CD4-positive, alpha-beta T cell treated with Interferon alpha-2 for 1 hour (primary cell): ENCODE measurements at places on chromosomes 7 and 10.

DNA sequence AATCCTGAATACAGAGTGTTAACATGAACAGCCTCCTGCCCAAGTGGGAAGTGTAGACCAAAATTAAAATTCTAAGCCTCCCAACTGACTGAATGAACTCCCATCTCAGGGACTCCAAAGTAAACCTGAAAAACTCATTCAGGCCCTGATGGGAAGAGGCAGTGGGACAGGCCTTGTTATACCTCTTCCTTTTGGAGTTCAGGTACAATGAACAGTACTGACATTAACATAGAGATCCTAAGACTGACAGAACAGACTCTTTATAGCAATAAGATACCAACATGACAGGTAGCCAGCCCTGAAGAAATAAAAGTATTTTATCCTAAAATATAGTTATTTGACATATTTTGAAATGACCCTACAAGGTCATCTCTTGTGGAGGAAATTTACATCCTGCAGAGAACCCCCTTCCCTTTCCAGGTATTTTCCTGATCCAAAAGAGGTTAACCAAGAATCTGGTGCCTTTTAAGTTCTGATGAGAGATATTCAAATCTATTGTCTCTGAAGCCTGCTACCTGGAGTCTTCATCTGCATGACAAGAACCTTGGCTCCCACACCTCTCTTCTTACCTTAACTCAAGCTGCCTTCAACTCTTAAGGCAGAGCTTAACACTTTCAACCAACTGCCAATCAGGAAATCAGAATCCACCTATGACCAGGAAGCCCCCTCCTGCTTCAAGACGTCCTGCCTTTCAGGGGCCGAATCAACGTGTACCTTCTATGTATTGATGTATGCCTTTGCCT lies 103.3 kb upstream of the PFKP start:
- no peak for DNase-seq

DNA sequence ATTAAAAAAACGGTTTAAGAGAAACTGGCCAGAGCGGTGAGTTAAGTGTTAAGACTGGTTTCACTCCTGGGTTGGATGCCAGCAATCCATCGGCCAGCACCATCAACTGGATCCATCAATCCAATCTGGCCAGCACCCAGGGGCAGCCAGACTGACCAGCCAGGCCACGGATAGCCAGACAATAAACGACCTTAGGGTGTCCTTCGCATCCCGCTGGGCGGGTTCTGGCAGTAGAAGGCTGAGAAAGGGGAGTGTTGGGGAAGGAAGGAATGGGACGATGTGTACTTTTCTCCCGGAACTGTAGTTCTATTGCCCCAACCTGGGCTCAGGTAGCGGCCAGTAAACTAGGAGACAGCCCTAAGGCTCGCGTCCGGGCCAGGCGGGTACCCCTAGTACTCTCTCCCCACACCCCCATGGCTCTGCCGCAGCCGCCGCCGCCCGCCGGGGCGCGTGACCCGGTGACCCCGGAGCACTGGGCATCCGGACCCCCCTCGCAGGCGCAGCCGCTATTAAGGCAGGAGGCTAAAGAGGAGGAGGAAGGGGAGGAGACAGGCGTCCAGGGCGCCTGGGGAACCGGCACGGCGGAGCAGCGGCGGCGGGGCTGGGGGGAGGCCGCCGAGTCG lies at the start of gene CASD1:
Gene CASD1 (plus strand): TSS at position 546 of the 623 bp plus-strand sequence. CDS start 276 bp downstream, outside the sequence.
- peak; percentile 58 for DNase-seq

DNA sequence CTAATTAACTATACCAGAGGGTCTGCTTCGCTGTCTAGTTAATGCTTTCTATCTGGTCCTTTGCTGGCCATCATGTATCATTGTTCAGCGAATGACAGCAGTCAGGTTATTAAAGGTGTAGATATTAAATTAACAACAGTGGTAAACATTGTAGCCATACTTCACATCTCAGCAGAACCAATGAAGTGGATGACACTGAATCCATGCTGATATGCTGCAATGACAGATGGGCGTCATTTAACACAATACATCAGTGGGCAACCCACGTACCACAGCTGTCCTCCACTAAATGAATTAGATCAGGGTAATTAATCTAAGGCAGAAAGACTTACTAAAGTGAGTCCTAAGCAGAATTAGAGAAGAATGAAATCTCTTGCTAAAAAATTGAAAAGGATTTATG lies 767.2 kb downstream of the NXPH1 start:
- DNase-seq: no peak

DNA sequence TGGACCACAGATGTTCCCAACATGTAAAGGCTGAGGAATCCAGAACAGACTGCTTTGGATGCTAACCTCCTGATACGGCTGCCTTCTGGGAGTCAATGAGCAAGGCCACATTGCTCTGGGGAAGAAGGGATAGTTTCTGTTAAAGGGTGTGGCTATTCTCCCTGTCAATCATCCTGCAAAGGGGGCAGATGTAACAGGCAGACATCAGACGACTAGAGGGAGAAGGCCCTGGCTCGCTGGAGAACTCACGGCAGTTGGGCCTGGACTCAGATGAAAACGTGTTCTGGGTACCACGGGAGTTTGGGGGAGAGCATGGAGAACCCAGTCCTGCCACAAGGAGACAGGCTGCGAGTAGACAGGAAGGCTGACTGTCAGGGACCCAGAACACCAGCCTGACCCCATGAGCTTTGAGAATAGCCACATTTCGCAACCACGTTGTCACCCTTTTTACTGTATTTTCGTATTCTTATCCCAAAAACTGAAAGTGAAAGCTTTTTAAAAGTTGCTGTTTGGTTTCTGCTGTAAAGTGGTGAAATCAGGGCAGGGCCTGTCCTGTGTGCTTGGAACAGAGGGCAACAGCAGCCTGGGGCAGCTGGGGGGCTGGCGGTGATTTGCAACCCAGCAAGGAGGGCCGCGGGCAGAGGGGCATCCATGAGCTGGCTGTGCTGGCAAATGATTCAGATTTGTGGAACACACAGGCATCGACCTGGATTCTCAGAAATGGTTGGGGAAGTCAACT lies 95.3 kb downstream of the MYOF start:
- DNase-seq: peak; percentile 30

- DNase-seq: no peak
Measured at GRCh38 chr10:61974601-61975390, 73.3 kb downstream of the ARID5B start.

DNA sequence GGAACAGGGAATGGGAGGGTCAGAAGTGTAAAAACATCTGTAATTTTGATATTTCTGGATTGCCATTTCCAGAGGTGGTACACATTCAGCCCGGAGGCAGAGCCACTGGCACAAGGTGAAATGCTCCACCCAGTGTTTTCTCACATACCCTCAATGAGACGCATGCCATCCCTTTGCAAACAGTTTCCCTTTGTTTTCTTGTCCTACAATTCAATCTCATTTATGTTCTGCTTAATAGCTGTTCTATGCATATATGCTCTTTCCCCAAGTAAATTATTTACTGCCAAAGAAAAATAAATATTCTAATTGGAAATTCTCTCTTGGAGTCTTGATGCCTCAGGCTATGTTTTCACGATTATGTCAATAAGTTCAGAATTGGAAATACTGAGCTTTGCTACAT lies 369.7 kb upstream of the AKR1E2 start:
- no peak for DNase-seq

GRCh38 chr7:50854247-50854646 lies 71.6 kb upstream of the GRB10 start:
- DNase-seq: no peak

- peak; percentile 79 for DNase-seq
Measured at GRCh38 chr7:44750921-44751571, 2.4 kb downstream of the ZMIZ2 start.

DNA sequence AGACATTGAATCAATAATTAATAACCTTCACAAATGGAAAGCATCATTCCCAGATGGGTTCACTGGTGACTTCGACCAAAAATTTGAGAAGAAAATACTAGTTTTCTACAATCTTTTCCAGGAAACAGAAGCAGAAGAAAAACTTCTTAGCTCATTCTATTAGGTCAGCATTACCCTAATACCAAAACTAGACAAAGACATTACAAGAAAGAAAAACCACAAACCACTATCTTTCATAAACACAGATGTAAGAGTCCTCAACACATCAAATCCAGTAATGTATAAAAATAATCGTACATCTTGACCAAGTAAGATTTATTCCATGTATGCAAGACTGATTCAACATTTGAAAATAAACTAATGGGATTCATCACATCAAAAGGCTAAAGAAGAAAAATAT lies 64.0 kb upstream of the CDK1 start:
- peak; percentile 60 for DNase-seq

GRCh38 chr7:144384555-144385245 lies 18.8 kb downstream of the NOBOX start:
- DNase-seq: no peak

DNA sequence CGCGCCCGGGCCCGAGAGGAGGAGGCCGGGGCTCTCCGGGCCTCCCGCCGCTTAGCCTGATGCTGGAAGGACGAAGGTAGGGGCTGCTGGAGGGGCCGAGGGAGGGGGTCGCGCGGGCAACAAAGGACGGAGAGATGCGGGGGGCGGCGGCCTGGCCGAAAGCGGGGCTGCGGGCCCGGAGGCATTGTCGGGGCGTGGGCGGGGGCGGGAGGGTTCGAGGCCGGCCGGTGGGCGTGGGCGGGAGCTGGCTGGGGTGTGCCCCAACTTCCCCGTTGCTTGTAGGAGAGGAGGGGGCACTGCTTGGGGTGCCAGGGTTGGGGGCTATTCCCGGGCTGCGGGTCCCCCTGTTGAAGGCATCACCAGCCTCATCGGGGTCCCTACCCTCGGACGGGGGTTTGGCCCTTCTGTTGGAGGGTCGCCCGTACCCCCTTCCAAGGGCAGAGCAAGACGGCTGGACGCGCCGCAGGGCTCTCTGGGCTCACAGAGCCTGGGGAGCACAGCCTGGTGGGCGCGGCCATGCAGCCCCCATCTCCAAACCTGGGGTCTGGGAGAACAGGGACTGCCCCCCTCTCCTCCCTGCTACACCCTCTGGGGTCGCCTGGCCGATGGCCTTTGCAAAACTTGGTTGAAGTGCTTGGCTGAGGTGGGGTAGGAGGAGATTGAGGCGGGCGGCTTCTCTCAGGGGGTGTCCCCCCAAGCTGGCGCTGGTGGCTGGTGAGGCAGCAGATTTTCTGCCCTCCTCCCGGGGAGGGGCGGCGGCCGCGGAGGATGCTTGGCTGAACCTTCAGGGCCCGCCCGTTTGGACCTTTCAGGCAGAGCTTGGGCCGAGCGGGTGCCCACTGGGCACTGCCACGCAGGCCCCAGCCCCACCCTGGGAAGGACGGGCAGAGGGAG lies 699 bp downstream of the CLIP2 start:
- peak; percentile 29 for DNase-seq

DNA sequence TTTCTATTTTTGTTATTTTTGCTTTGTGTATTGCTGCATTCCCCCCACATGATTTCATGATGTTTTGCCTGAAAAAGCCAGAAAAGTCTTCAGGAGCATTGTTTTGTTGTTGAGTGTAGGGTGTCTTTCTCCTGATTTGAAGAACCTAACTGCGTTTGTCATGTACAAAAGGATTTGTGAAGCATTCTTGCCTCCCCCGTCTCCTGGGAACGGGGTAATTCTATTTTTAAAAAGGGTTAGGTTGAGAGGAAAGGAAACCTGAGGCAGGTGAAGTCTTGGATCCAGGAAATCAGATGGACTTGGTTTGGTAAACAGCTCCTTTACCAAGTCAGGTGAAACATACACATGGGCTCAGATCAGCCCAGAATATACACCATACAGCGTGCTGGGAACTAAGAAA lies 26.0 kb upstream of the BTBD16 start:
- DNase-seq: no peak

- no peak for DNase-seq
Measured at GRCh38 chr7:76425156-76425555, 406 bp downstream of the ZP3 start.

DNA sequence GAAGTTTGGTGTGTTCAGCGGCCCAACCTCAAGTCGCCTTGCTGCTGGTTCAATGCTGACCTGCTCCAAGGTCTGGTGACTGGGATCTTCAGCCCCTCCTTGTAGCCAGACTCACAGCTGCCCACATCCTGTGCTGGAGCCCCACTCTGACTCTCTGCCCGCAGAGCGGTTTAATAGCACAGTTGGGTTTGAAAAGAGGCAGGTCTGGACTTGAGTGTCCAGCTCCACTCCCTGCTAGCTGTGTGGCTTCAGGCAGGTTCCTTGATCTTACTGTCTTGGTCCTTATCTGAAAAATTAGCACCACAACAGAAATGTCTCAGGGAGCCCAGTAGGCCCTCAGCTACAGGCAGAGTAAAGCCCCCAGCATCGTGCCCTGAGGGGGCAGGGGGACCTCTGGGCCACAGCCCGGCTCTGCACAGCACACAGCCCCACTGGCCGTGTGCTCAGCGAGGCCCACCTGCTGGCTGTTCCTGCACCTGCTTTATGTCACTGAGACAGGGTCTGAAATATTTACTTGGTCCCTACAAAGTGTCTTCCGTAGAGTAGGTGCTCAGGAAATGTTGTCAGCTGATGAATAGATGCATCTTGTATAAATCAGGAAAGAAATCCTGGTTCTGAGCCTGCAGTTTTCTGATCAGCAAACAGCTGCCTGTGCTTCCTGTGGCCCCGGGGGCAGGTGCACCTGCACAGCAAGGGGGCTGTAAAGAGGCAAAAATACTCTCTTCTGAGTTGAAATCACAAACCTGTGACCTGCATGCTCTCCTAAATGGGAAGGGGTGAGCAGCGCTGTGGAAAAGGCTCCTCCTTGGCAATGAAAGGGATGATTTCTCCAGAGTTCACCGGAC lies 155.5 kb downstream of the SVIL start:
- no peak for DNase-seq

- DNase-seq: no peak
Measured at GRCh38 chr7:108189733-108190388, 59.7 kb upstream of the LAMB4 start.

- DNase-seq: no peak
Measured at GRCh38 chr7:107196834-107197610, 28.2 kb downstream of the HBP1 start.

DNA sequence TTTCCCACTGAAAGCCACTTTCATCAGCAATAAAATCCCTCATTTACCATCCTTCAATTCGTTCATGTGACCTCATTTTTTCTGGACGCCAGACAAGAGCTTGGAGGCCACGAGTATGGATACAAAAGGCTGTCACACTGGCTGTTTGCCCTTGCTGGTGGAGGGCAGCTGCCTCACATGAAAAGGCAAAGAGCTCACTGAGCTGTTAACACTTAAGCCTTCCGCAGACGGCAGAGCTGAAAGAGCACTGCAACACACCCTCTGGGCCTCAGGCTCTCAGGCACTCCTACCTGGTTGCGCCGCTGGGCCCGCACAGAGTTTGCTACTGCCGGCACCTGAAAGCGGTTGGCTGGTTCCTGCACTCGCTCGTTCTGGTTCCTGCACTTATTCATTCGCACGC lies 193.5 kb downstream of the CFTR start:
- no peak for DNase-seq

- no peak for DNase-seq
Measured at GRCh38 chr10:117241541-117242462, 888 bp downstream of the SLC18A2 start.

- no peak for DNase-seq
Measured at GRCh38 chr7:125085084-125085483, 155.5 kb upstream of the POT1 start.

GRCh38 chr7:50560865-50561351 lies 4.3 kb downstream of the DDC start:
- no peak for DNase-seq

DNA sequence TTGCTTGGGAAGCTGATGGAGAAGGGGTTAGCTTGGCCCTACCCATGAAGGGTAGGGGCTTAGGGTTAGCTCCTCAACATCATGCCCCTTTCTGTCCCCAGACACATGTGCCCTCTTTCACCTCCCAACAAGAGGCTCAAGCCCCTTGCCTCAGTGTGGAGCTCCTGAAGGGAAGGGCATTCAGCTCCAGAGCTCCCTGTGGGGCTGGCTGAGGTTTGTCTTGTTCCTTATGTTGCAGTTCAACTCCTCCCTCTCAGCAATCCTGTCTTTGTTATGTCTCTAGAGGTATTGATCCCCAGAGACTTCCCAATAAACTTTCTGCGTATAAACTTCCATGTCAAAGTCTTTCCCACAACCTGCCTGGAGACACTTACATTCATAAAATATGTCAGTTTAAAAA lies 252.2 kb upstream of the SP4 start:
- DNase-seq: no peak
